Activated CD4-positive, alpha-beta memory T cell treated with anti-CD3 and anti-CD28 coated beads for 36 hours (primary cell): ENCODE measurements at places on chromosomes 6 and 20. TPM values are rescaled to one million over a fixed set of nuclear protein-coding genes. Genes with fewer than 3 reads are reported as not detected.

The NRM gene
- 32.7 TPM for total RNA-seq

The LYRM2 gene
- 25.5 TPM for total RNA-seq

The RIMS1 gene
- not detected for total RNA-seq

The SLC18B1 gene
- 4.5 TPM for total RNA-seq

The VPS52 gene
- 33.7 TPM for total RNA-seq

The PARD6B gene
- total RNA-seq: 8.2 TPM

The GRM1 gene
- not detected for total RNA-seq

The SLC25A27 gene
- total RNA-seq: 0.78 TPM

DNA sequence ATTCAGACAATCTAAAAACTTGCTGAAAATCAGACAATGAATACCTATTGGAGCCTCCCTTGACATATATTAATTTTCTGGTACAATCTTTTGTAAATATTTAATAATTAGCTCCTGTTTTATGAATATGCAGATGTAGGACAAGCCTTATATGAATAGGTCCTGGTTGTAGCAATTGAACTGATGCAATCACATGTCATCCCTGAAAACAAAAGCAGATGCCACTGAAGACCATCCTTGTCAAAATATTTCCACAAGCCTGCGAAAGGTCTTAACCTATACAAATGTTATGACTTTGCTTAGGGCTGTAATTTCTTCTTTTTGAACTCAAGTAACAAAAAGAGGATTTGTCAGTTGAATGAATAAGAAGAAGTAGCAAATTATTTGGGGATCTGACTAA lies 722.1 kb downstream of the EYS start:
- no peak for DNase-seq
- no peak overlapping the region for H3K27ac ChIP-seq

- DNase-seq: no peak
- no peak overlapping the region for H3K4me3 ChIP-seq
- no peak overlapping the region for H3K27ac ChIP-seq
- H3K4me1 ChIP-seq: peaks cover 31% of the 10 kb centered on the region
Measured at GRCh38 chr20:25245461-25245860, 2.4 kb upstream of the PYGB start.

- H3K27ac ChIP-seq: peak overlapping the region; percentile 72
- DNase-seq: peak; percentile 25
- no peak overlapping the region for H3K4me3 ChIP-seq
- peaks cover 20% of the 10 kb centered on the region for H3K4me1 ChIP-seq
- H3K27me3 ChIP-seq: no peaks in the 10 kb centered on the region
- H3K36me3 ChIP-seq: peaks cover 74% of the 10 kb centered on the region
Measured at GRCh38 chr6:15522427-15522826, 140.4 kb downstream of the DTNBP1 start.

DNA sequence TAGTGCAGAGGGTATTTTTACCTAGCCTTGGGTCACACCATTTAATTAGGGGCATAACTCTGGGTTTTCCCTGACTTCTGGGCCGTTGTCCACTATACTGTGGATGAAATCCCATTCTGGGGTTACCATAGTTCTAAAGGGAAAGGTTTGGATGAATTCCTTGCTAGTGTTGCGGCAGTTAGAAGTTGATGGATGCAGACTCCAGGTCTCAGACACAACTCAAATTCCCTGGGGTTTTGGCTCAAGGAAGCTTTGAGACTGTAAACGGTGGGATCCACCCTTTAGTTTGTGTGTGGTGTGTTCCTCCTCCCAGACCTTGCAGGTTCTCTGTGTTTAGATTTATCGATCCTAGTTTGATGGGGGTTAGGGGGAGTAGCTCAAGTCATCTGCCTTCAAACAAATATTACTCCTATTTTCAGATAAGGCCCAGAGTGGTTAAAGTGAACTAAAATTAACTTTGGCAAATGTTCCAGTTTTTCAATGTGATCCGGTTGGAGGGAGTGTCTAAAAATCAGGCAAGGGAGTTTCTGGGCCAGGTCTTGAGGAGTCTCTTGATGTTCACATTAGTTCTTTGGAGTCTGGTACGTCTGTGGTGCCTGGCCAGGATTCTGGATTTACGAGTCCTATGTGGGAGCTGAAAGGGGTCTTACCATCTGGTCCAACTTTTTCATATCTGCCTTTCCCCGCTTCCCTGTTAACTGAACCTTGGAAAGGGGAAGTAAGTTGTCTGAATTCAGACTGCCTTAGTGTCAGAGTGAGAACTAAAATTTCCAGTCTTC lies 1.5 kb downstream of the RALY start:
- no peaks in the 10 kb centered on the region for H3K27me3 ChIP-seq
- peak overlapping the region; percentile 96 for H3K27ac ChIP-seq
- H3K4me1 ChIP-seq: peaks cover 71% of the 10 kb centered on the region
- DNase-seq: no peak

GRCh38 chr6:170305805-170306323 lies 694 bp upstream of the FAM120B start:
- peaks cover 14% of the 10 kb centered on the region for H3K27me3 ChIP-seq
- peaks cover 6% of the 10 kb centered on the region for H3K36me3 ChIP-seq
- H3K4me1 ChIP-seq: peaks cover 35% of the 10 kb centered on the region
- H3K4me3 ChIP-seq: peak overlapping the region; percentile 96
- DNase-seq: no peak

- peaks cover 66% of the 10 kb centered on the region for H3K36me3 ChIP-seq
- peaks cover 80% of the 10 kb centered on the region for H3K4me1 ChIP-seq
- H3K27me3 ChIP-seq: no peaks in the 10 kb centered on the region
- no peak for DNase-seq
- peak overlapping the region; percentile 85 for H3K27ac ChIP-seq
- peak overlapping the region; percentile 43 for H3K4me3 ChIP-seq
Measured at GRCh38 chr20:17961587-17961940, 7.0 kb downstream of the SNX5 start.

- DNase-seq: no peak
- H3K27ac ChIP-seq: no peak overlapping the region
- H3K4me1 ChIP-seq: peaks cover 27% of the 10 kb centered on the region
- H3K4me3 ChIP-seq: no peak overlapping the region
Measured at GRCh38 chr6:43090559-43090956, 14.4 kb downstream of the PTK7 start.

- no peak overlapping the region for H3K27ac ChIP-seq
- H3K36me3 ChIP-seq: no peaks in the 10 kb centered on the region
- peaks cover 16% of the 10 kb centered on the region for H3K27me3 ChIP-seq
- no peak for DNase-seq
Measured at GRCh38 chr20:38159957-38160756, 4.9 kb downstream of the TGM2 start.

GRCh38 chr6:14149739-14150130 lies 32.2 kb downstream of the CD83 start:
- H3K27ac ChIP-seq: no peak overlapping the region
- no peak for DNase-seq
- no peaks in the 10 kb centered on the region for H3K36me3 ChIP-seq
- no peaks in the 10 kb centered on the region for H3K27me3 ChIP-seq
- no peaks in the 10 kb centered on the region for H3K4me1 ChIP-seq

DNA sequence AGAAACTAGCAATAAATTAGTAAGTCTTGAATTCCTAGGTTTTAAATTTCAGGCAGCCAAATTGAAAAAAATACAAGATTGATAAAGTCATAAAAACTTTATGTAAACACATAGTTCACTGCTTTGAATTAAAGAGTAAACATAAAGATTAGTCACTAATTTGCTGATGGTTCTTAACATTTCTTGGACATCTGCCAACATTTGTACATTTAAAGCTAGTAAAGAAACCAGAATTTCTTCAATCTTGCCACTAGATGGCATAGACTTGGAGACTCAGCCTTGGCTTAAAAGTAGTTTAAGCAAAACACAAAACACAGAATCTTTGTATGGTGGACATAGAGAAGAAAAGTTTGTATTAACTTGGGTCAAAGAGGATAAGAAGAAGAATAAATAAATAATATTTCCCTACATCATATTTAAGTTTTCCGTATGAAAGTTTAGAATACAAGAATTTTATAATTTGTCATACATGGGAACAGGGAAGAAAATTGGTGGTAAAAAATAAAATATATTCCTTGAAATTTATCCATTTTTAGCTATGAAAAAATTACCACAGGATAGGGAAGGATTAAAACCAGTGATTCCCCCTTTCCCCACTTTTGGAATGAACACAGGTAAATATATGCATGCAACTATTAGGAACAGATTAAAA lies 41.7 kb upstream of the FAM135A start:
- H3K27ac ChIP-seq: no peak overlapping the region
- no peak for DNase-seq
- no peaks in the 10 kb centered on the region for H3K4me1 ChIP-seq
- H3K4me3 ChIP-seq: no peak overlapping the region

DNA sequence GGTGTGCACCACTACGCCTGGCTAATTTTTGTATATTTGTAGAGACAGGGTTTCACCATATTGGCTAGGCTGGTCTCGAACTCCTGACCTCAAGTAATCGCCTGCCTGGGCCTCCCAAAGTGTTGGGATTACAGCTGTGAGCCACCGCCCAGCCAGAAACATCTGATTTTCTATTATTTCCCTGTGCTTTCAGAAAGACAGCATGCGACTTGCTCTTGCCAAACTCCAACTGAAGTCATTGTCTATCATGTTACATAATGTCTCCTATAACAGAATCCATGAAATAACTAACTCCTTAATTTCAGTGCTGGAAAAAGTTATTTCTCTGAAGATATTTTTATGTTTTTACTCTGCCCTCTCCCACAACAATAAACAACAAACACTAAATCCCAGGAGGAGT lies 8.5 kb downstream of the RMND1 start:
- H3K27me3 ChIP-seq: no peaks in the 10 kb centered on the region
- peaks cover 30% of the 10 kb centered on the region for H3K4me1 ChIP-seq
- no peak for DNase-seq
- no peak overlapping the region for H3K27ac ChIP-seq
- H3K4me3 ChIP-seq: no peak overlapping the region

GRCh38 chr20:9454791-9455190 lies 59.6 kb upstream of the LAMP5 start:
- no peak overlapping the region for H3K27ac ChIP-seq
- no peaks in the 10 kb centered on the region for H3K27me3 ChIP-seq
- no peaks in the 10 kb centered on the region for H3K36me3 ChIP-seq

DNA sequence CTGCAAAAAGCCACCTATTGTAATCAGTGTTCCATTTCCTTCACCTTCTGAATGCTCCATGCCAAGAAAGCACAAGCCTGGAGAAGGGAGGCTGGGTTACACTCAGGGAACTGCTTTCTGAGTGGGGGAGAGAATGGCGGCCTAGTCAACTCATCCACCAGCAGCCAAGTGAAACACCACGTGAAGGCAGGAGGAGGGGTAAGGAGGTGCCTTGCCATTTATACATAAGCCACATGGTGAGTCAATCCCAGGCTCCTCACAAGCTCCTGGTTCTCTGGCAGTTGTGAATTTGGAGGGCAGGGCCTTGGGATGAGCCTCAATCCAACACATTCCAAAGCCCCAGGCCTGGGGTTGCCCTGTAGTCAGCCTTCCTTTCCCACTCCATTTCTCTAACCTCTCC lies 149.4 kb downstream of the CD24 start:
- no peak overlapping the region for H3K4me3 ChIP-seq
- H3K27me3 ChIP-seq: peaks cover 8% of the 10 kb centered on the region
- DNase-seq: no peak
- H3K4me1 ChIP-seq: no peaks in the 10 kb centered on the region

DNA sequence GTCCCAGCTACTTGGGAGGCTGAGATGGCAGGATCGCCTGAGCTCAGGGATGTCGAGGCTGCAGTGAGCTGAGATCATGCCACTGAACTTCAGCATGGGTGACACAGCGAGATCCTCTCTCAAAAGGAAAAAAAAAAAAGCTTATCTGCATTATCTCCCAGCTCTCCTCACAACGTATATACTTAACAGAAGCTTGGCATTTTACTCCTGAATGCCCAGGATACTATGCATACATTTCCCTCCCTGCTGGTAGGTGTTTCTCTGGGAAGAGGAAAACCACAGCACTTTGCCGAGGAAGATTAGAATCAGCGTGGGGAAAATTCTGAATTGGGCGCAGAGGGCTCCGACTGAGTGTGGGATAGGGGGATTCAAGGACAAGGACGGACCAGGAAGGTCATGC lies 800.6 kb downstream of the DHX35 start:
- no peak overlapping the region for H3K4me3 ChIP-seq
- no peaks in the 10 kb centered on the region for H3K4me1 ChIP-seq
- DNase-seq: no peak
- no peak overlapping the region for H3K27ac ChIP-seq

- H3K4me1 ChIP-seq: no peaks in the 10 kb centered on the region
- no peak for DNase-seq
- no peak overlapping the region for H3K27ac ChIP-seq
- no peak overlapping the region for H3K4me3 ChIP-seq
- peaks cover 5% of the 10 kb centered on the region for H3K27me3 ChIP-seq
Measured at GRCh38 chr6:161300823-161301222, 27.0 kb upstream of the AGPAT4 start.

- H3K27me3 ChIP-seq: peaks cover 4% of the 10 kb centered on the region
- no peak overlapping the region for H3K4me3 ChIP-seq
- H3K27ac ChIP-seq: no peak overlapping the region
- no peak for DNase-seq
- H3K36me3 ChIP-seq: no peaks in the 10 kb centered on the region
Measured at GRCh38 chr6:47043286-47043685, 1.2 kb upstream of the ADGRF1 start.

- no peak overlapping the region for H3K4me3 ChIP-seq
- H3K27me3 ChIP-seq: no peaks in the 10 kb centered on the region
- peaks cover 5% of the 10 kb centered on the region for H3K4me1 ChIP-seq
- H3K27ac ChIP-seq: no peak overlapping the region
- no peak for DNase-seq
- no peaks in the 10 kb centered on the region for H3K36me3 ChIP-seq
Measured at GRCh38 chr6:35487658-35488516, 9.0 kb downstream of the TEAD3 start.

GRCh38 chr6:129189266-129189665 lies 306.3 kb downstream of the LAMA2 start:
- H3K36me3 ChIP-seq: no peaks in the 10 kb centered on the region
- no peak overlapping the region for H3K4me3 ChIP-seq
- H3K4me1 ChIP-seq: no peaks in the 10 kb centered on the region
- no peaks in the 10 kb centered on the region for H3K27me3 ChIP-seq
- DNase-seq: no peak

DNA sequence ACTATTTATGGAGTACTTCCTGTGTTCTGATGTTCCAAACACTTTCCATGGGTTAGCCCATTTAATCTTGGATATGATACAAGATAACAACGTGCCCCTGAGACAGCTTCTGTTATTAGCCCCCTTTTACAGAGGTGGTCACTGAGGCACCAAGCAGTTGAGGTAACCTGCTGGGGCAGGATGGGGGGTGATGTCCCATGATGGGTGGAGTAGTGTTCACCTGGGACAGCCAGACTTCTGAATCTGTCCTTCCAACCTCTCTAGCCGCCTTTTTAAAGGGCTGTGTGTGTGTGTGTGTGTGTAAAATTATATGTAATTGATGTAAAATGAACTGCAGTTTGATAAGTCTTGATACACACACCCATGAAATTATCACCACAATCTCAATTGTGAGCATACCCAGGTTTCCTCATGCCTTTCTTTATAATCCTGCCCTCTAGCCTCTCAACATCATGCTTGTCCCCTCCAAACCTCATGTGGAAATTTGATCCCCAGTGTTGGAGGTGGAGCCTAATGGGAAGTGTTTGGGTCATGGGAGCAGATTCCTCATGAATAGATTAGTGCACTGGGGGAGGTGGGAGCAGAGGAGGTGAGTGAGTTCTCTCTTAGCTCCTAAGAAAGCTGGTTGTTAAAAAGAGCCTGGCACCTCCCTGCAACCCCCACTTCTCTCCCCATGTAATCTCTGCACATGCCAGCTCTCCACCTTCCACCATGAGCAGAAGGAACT lies 39.2 kb downstream of the PLAGL2 start:
- peaks cover 24% of the 10 kb centered on the region for H3K36me3 ChIP-seq
- H3K27ac ChIP-seq: no peak overlapping the region
- DNase-seq: no peak
- H3K4me1 ChIP-seq: no peaks in the 10 kb centered on the region
- no peaks in the 10 kb centered on the region for H3K27me3 ChIP-seq
- no peak overlapping the region for H3K4me3 ChIP-seq
